ENCODE measurements at places on chromosomes 1 and 21.
A peak's percentile ranks its signal among the peaks of the same experiment; 100 is the strongest.

DNA sequence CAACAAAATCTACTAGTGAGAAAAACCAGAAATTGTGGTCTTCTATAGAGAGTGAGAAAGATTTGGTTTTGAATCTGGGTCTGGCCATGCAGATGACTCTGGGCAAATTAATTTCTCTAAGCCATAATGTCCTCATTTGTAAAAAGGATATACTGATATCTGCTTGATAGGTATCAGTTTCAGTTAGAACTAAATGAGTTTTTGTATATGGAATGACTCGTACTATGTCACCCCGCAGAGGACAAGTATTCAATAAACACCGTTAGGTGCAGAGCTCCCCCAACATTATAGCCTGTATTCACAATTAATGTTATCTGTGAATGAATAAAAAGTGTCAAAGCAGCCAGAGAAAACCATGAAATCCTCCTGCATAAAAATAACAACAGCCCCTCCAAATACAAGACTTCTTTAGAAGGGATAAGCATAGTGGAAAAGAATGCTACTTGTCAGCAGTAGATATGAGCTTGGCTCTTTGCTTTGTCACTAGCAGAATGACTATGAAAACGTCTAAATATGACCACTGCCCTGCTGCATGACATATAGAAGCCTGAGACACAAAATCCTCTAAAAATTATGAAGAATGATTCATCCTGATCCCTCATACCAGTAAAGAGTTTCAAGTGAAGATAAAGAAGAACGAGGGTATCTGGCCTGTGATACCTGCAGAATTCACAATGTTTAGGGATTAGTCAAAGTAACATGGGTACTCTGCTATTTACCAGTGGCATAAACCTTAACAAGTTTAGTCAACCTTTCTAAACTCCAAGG lies 17.8 kb downstream of the SCAF4 start:
- no peak for DNase-seq

GRCh38 chr1:109183058-109183738 lies 30.5 kb upstream of the SARS1 start:
- no peak for DNase-seq

GRCh38 chr1:32934535-32934934 lies 30.1 kb downstream of the RNF19B start:
- no peak for DNase-seq

- DNase-seq = no peak
These were observed 1.7 kb downstream of the GJB4 start for GRCh38 chr1:34761176-34761761.

DNA sequence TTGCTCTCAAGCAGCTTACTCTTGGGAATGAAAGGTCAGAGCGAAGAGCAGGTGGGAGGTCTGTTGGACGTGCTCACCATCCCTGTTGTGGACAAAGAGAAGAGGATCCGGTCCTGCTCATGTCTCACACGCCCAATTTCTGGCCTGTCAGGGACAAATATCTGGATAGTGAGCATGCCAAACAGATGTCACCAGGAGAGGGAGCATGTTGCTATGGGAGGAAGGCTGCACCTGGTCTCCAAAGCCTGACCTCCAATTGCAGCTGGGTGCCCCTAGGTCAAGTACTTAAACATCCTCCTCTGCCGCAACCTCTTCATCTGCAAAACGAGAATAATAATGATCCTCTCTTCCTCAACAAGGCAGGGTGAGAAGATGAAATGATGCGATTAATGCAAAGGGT lies 53.4 kb downstream of the DMRTA2 start:
- no peak for DNase-seq

DNA sequence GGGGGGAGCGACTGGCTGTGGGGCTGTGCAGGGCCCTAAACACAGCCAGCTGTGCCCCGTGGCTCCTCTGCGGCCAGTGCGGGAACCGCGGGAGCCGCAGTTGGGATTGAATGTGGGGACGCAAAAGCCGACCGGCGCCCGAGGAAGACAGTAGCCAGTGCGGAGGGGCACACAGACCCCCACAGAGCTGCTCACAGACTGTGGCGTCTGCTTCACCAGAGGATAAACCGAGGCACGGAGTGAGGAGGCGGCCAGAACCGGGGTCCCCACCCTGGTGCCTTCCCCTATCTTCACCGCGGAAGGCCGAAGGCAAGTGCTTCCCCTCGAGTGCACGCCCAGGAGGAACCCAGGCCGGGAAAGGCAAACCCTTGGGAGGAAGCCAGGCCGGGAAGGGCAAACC lies 8.7 kb upstream of the TMEM52 start:
- no peak for DNase-seq

- no peak for DNase-seq
These were observed 1015.4 kb downstream of the AMY1C start for GRCh38 chr1:104765085-104765484.

DNA sequence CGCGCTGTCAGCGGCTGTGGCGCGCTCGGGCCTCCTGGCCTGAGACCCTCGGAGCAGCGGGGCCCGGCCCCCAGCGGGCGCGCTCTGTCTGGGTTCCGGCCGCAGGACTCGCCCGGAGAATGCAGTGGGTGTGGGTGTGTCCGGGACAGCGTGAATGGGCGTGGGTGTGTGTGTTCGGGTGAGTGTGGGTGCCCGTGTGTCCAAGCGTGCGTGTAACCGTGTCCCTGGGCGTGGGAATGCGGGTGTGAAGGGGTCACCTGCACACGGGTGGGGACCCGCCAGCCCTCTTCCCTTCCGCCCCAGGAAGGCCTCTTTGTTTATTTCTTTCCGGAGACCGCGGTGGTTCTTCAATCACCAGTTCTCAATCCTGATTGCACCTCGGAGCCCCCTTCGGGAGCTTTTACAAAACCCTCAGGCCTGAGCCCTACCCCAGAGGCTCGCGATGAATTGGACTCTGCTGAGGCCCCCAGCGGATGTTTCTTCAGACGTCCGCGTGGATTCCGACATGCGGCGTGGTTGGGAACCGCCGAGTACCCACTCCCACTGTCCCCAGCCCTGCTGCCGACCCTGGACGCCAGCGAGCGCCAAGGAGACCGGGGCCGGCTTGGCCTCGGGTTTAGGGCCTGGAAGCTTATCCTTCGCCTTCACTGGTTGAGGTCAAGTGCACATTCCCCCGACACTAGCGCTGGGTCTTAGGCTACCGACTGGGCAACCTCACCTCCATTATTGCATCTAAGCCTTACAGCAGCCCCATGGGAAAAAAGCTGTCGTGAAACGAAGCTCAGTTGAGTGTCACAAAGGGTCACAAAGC lies 19.3 kb downstream of the SERTAD4 start:
- peak; percentile 7 for DNase-seq

All from stimulated activated CD4-positive, alpha-beta T cell treated with anti-CD3 and anti-CD28 coated beads, Interleukin-4, amount 100 ng/mL, for 1 hour (primary cell).